ENCODE measurements at places on chromosomes 2 and 18.

DNA sequence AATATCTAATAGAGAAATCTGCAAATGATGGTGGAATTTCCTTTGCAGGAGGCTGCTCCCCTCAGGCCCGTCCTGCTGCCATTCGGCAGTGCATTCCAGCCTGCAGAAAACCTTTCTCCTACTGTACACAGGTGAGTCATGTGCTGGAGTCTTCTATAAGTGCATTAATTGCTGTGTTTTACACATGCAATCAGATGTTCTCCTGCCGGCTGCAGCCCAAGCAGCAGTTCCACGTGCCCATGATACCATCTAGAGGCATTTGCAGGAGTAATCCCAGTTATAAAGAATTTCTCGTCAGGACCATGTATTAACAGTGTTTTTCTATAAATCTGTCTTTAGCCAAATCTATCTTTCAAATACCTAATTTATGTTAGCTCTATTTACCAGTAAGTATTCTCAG lies 304.7 kb upstream of the HNMT start:
- no peak for DNase-seq

GRCh38 chr2:46663614-46664013 lies 184.2 kb downstream of the TMEM247 start:
- DNase-seq: no peak

- no peak for DNase-seq
Observed at GRCh38 chr2:68737711-68738110, 3.1 kb downstream of the ARHGAP25 start.

DNA sequence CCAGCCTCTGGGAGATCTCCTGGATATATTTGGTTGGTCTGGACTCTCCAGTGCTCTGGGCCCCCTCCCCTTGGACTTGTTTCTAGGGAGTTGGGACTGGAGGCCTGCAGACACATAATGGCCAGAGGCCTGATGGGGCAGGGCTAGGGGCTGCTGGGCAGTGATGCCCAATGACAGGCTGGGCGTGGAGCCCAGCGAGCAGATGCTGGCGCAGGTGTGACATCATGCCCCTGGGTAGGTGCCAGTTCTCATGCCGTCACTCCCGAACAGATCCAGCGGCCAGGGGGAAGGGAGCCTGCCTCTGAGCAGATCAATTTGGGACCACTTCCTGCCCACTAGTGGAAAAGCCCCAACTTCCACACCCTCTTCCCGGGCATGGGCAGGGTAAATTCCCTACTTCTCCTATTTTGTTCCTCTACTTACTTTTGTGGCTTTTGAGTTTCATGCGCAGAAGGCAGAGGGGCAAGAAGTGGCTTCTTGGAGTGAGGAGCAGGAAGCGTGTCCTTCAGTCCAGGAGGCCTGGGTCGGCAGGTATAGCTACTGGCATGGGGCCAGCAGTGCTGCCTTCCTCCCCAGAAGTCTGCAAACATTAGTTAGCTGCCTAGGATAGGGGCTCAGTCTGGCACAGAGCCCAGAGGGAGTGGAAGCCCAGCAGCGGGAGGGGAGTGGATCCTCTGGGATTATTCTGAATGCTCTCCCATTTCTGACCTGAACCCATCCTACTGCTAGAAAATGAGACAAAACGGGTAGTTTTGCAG lies 6.1 kb downstream of the MPV17 start:
- no peak for DNase-seq

GRCh38 chr2:212694398-212694797 lies 155.8 kb upstream of the ERBB4 start:
- no peak for DNase-seq

DNA sequence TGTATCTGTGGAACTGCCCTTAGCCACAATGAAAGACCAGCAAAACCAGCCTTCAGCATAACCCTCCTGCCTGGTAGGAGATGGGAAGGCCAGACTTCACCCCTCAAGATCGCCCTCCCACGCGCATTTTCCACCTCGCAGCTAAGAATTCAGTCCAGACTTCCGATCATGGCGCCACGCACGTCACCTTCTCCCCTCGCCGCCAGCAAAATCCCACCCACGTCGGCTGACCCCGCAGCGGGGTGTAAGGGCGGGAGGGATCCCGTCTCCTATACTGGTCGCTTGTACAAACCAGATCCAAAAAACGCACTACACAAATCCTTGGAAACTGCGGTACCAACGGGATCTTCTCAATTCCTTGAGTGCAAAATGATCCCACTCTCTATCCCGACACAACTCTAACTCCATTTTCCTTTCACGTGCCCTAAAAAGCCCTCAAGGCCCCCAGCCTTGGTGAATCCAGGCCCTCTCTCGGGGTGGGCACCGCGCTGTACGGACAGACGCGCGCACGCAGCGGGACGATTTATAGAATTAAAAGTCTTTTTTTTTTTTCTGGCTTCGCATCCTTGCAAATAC lies 1.0 kb upstream of the BMPR2 start:
- no peak for DNase-seq

DNA sequence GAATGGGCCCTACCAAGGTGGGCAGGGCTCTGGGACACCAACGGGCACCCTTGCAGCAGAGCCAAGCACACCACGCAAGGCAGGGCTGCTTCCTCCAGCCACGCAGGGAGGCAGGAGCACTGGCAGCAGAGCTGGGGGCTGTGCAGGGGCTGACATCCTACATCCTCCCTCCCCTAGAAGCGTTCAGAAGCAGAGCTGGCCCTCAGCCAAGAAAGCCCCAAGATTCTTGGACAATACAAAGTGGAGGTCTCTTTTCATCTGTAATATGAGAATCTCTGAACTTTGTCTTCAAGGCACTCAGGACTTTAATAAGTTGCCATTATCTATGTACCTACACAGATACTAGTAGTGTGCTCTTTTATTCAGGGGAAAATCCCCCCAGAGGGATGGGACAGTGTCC lies 128.1 kb upstream of the AGAP1 start:
- no peak for DNase-seq

GRCh38 chr18:9232977-9233376 lies 96.4 kb downstream of the ANKRD12 start:
- no peak for DNase-seq

GRCh38 chr18:32469691-32470459 lies 807 bp downstream of the GAREM1 start:
- DNase-seq: no peak

DNA sequence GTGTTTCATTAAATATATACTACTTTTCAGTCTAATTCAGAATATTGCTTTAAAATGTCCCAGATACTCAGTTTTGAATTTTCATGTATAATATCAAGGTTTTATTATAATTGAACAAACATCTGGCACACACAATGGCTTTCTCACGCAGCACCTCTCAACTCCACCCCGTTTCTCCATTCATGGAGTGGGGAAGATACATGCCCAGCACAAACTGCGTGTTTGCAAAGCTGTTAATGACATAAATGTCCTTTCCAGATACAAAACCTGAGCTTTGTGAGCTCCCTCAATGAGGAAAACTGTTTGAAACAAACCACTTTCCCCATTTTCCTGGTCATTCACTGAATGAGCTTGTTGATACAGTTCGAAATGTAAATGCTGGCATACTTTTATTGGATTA lies 150.3 kb upstream of the RASGRP3 start:
- no peak for DNase-seq

DNA sequence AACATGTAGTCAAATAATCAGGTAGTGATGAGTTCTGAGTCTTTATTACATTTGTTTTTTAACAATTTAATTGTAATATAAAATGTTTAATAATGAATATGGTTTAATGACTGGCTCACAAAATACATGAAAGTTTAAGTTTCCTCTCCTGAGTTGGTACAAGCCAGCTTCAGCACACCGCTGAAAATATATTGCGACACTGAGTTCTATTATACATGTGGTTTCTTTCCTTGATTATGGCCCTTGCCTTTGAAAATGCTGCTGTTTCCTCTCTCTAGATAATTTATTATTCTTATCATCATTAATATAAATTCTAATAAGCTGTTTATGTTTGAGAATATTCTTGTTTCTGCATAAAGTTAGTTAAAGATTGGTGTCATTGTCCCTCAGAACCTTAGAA lies 249.3 kb downstream of the PARD3B start:
- DNase-seq: no peak

- no peak for DNase-seq
Observed at GRCh38 chr18:72086421-72086820, 457.7 kb downstream of the CBLN2 start.

DNA sequence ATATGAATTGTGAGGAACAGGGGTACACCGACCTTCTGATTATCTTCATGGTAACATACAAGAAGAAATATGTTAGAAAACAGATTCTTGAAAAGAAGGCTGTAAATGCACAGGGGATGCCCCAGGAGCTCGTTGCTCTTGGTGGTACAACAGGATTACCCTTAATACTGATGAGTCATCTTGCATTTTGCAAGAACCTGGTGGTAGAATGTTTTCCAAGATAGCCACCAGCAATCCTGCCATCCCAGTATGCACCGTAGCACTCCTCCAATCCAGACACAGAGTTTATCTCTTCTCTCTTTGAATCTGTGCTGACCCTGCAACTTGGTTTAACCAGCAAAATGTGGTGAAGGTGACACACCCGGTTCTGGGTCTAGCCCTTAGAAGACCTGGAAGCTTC lies 238.3 kb downstream of the EN1 start:
- no peak for DNase-seq

DNA sequence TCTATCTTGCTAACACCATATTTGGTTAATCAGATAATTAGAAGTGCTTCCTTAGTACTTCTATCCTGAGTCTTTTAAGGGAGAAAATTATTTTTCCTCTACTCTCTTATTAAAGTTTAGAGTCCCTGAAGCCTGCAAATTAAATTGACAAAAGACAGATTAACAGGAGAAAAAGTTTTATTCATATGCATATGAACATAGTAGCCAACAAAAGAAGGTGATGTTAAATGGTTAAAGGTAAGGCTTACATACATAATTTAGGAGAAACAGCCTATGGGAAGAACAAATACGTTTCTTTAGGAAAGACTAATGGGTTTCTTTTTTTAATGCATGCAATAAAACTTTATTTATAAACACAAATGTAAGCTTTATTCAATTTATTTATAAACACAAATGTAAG lies 805.0 kb downstream of the CPS1 start:
- no peak for DNase-seq

- no peak for DNase-seq
Observed at GRCh38 chr18:9825571-9826073, 60.2 kb upstream of the TXNDC2 start.

- DNase-seq: no peak
Observed at GRCh38 chr2:9972621-9973479, 21.4 kb downstream of the GRHL1 start.

DNA sequence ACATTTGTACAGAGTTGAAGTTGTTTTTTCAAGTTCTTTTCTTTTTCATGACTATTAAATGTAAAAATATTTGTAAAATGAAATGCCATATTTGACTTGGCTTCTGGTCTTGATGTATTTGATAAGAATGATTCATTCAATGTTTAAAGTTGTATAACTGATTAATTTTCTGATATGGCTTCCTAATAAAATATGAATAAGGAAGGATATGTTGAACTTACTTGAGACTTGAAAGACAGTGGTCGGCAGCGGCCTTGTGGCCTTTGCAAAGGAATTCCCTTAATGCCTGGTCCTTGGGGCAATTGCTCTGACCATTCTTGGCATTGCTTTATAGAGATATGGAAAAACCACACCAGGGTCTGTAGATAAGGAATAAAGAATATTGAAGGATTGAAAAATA lies 25.9 kb upstream of the TMEM87B start:
- DNase-seq: no peak

DNA sequence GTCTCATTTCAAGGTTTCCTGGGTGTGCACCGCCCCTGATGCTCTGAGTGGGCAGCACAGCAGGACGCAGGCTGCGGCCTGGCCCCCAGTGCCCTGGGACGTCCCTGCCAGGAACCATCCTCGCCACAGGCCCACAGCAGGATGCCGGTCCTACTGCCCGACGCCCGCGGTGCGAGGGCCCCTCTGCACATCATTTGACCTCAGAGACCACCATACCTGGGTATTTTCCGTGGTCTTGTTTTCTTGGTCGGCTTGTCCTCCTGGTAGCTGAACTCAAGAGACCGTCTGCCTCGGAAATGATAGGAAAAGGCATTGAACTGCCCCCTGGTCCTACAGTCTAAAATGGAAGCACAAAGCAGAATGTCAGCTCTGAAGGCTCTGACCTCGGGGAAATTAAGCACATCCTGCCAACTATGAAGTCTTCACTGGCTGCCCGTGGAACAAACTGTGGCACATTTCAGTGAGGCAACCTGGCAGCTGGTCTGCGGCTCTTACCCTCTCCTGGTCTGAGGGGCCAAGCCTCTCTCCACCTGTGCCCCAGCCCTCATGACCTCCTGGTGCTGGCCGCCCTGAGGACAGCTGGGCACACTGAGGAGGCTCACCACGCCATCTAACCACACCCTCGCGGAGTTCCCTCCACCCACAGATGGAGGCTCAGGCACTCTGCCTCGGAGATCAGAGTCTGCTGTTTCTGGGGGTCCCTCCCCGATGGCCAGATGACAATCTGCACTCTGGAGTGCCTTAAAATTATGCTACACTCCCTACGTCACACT lies 105.0 kb downstream of the PXDN start:
- DNase-seq: no peak

- DNase-seq: no peak
Observed at GRCh38 chr2:109339519-109339966, 210.5 kb downstream of the SH3RF3 start.

DNA sequence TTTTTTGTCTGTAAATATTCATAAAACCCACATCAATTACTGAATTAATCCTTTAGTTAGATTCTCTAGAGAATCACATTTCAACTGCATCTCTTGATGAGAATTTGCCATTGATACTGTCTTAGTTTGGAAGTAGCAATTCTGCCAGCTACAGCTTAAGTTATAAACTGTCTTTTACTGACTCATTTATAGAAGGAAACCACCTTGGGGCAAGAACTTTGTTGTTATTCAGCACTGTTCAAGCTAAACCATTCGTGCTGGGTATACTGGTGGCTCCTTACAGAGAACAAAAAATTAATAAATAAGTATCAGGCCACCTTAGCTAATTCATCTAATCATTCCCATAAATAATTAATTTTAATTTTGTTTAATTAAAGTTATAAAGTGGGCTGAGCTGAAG lies 1082.6 kb upstream of the CELF4 start:
- DNase-seq: no peak

- DNase-seq: no peak
Observed at GRCh38 chr2:8538531-8538930, 143.3 kb upstream of the ID2 start.

GRCh38 chr2:29053670-29054400 lies 20.5 kb downstream of the PCARE start:
- no peak for DNase-seq

DNA sequence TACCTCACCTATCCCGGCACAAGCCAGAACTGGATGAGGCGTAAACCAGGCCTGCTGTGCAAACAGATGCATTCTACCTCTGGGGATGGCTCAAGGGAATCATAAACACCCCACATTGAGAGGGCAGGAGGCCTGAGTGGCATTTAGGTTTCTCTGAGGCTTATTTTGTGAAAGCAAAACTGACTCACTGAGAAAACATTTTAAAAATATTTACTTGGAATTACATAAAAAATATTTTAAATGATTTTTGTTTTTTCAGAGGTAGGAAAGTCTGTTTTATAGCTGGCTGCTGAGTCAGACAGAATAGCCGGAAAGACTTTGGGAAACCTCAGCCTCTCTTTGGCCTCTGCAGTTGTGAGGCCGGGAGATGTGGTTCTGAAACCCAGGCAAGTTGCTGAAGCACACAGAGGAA lies 244.1 kb downstream of the NCKAP5 start:
- no peak for DNase-seq

- no peak for DNase-seq
Observed at GRCh38 chr2:118265873-118266455, 177.7 kb downstream of the INSIG2 start.

Data from stimulated activated CD4-positive, alpha-beta T cell treated with anti-CD3 and anti-CD28 coated beads, Interleukin-15, amount 100 ng/mL, for 48 hours (primary cell).